ENCODE measurements at places on chromosomes 16 and 17.

- no peak for DNase-seq
These were observed 17.2 kb downstream of the SNTB2 start for GRCh38 chr16:69204172-69204571.

GRCh38 chr17:44124118-44124438, 637 bp upstream of the HDAC5 start:
- no peak for DNase-seq

DNA sequence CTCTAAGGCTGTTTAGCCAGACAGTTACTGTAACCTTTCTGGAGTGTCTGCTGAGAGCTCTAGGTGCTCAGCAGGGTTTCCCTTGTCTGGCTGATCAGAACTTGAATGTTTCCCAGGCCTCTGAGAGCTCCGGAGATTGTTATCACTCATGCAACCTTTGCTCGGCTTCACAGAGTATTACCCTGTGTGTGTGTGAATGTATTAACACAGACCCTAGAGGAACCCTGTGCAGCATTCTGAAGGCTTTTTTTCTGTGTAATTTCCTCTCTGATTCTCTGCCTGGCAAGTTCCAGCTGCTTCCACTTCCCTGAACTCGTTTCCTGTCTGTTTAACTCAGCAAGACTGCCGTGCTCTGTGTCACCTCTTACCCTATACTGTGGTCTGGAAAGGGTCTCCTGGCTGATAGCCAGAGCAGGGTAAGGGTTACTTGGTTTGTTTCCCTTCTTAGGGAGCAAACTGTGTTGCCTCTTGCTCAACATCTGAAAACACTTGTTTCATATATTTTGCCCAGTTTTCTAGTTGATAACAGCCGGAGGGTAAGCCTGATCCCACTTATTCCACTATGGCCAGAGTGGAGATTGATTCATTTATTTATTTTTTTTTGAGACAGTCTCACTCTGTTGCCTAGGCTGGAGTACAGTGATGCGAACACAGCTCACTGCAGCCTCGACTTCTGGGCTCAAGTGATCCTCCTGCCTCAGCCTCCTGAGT, 21.7 kb downstream of the PRMT7 start:
- DNase-seq, result peak; percentile 14

GRCh38 chr16:58421529-58421928, 29.3 kb downstream of the GINS3 start:
- DNase-seq, result no peak

GRCh38 chr16:53202398-53202797, 147.6 kb downstream of the CHD9 start:
- DNase-seq, result no peak

- no peak for DNase-seq
These were observed 25.1 kb upstream of the EIF1 start for GRCh38 chr17:41663451-41664171.

- DNase-seq, result no peak
These were observed 142.2 kb upstream of the HS3ST3A1 start for GRCh38 chr17:13743906-13744305.

GRCh38 chr17:557371-557770, 157.3 kb downstream of the VPS53 start:
- DNase-seq, result no peak

- DNase-seq, result no peak
These were observed 63.1 kb downstream of the SPAG9 start for GRCh38 chr17:51057534-51057933.

- no peak for DNase-seq
These were observed 40.4 kb upstream of the HELZ start for GRCh38 chr17:67285360-67285759.

DNA sequence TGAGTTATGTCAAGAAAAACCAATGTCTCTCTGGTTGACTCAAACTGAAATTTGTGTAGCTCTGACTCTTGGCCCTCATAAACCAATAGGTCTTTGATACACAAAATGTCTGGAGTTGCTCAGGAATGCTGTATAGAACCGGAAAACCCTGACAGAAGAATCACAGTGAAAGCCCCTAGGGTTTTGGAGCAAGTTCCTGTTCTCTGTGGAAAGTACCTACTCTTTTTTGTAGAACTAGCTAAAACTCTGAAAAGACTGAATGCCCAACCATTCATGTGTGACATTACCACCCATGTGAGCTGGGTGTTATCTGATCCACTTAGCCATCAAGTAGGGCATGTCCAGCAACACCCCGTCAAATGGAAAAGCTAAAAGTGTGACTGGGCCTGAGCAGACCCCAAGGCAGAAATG, 28.8 kb downstream of the CCL4 start:
- no peak for DNase-seq

DNA sequence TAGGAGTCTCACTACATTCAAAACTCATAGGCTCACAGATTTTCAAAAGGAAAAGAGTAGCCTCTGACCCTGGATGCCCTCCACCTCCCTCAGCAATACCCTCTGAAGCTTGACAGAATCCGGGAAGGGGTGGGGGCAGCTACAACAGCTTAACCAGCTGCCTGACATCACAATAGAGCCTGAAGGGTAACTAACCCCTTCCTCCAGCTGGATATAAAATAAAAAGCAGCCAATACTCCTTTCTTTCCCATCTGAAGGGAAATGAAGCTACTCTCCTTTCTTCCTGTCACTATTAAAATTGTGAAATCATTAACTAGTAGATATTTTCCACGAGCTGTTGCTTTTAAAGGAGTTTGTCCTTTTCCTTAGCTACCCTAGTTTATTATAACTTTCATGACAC, 24.0 kb downstream of the USP31 start:
- no peak for DNase-seq

DNA sequence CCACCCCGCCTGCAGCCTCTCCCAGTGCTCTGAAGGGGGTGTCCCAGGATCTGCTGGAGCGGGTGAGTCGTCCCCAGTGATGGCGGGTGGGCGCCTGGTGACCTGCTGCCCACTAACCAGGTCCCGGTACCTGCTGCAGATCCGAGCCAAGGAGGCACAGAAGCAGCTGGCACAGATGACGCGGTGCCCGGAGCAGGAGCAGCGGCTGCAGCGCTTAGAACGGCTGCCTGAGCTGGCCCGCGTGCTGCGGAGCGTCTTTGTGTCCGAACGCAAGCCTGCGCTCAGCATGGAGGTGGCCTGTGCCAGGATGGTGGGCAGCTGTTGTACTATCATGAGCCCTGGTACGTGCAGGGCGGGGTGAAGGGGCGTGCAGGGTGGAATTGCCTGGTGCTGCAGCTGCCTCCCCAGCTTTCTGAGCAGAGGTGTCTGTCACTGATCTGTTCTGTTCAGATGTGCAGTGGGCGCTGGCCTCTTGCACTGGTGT, 3.6 kb downstream of the CDT1 start:
- no peak for DNase-seq

DNA sequence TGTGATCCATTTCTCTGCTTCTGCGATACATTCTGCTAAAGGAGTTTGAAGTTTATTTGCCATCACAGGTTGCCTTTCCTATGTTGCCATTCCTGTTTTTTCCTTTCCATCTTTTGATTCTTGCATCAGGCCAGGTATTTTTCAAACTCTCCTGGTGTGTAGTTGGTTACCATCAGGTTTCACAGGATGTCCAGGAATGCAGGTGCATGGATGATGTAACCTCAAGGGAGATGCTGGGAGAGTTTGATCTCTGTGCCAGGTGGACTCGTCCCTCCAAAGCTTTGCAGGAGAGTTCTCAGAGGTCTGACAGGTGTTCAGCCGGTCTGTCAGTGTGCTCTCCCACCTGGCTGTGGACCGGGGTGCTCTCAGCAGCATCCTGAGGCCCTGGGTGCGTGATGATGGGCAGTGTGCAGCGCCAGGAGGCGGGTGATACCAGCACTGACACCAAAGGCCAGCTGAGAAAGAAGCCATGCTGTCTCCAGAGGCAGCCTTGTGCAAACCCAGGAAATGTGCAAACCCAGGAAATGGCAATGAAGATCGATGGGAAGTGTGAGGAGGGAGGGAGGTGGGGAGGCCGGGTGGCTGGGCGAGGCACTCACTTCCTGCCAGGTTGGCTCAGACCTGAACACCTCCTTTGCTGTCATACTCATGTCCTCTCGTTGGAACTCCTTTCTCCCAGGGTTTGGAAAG, 1.7 kb downstream of the ATP2C2 start:
- DNase-seq, result no peak

DNA sequence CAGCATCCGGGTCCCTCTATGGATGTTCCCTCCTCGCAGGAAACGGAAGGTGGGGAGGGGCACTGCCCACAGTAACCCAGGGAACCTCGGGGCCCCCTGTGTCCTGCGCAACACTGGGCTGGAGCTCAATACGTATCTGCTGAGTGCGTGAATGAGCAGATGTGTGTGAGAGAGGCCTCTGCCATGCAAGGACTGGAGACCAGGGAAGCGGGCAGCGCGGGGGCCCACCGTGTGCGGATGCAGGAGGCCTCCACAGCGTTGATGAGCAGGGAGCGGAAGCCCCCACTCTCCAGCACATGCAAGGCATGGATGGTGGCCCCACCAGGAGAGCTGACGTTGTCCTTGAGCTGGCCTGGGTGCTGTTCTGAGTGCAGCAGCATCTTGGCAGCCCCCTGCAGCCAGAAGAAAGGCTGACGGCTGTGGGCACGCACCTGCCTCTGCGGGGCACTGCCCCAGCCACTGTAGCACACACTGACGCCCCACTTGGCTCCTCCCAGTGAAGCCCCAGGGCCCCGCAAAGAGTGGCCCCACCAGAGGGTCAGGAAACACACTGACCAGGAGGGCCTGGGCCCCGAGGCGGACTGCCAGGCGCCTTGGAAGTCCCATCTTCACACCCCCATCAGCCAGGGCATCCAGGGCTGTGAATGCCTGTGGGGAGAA, 2.9 kb downstream of the PYCR1 start:
- DNase-seq, result no peak

GRCh38 chr16:46774743-46775177, 26.6 kb upstream of the MYLK3 start:
- no peak for DNase-seq

GRCh38 chr16:11224894-11225676, 30.9 kb downstream of the SOCS1 start:
- peak; percentile 82 for DNase-seq

DNA sequence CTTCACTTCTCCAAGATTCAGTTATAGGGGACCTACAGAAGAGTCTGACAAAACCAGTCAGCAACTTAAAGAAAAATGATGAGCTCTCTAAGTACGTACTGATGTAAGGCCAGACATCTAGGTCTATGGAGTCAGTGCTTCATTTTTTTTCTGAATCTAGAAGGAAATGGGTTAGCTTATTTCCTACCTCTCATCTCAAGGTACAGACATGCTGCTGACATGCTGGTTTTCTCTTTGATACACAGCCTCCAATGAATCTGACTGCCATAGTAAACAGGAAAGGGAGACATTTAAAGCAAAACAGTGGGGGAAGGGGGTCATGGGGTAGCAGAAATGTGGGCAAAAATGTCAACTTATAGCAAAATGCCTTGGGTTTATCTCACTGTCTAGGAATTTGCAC, 16.4 kb downstream of the CDR2 start:
- DNase-seq, result peak; percentile 50

GRCh38 chr16:87447323-87447722, 45.5 kb downstream of the ZCCHC14 start:
- no peak for DNase-seq

- DNase-seq, result no peak
These were observed 34.4 kb downstream of the WDR59 start for GRCh38 chr16:74950511-74950910.

DNA sequence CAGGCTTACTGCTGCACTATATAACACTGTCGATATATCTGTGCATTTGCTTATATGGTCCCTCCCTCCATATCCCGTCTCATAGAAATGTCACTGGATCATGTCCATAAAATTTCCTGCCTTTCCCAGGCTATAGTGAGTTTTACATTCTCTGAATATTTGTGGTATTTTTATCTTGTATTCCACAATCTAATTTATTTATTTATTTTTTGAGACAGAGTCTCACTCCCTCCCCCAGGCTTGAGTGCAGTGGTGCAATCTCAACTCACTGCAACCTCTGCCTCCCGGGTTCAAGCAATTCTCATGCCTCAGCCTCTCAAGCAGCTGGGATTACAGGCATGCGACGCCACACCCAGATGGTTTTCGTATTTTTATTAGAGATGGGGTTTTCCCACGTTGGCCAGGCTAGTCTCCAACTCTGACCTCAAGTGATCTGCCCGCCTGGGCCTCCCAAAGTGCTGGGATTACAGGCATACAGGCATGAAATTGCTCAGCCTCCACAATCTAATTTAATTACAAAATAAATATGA, 12.9 kb downstream of the TRIM37 start:
- DNase-seq, result no peak

GRCh38 chr16:66116163-66117002, 250.1 kb upstream of the CDH5 start:
- DNase-seq, result no peak

DNA sequence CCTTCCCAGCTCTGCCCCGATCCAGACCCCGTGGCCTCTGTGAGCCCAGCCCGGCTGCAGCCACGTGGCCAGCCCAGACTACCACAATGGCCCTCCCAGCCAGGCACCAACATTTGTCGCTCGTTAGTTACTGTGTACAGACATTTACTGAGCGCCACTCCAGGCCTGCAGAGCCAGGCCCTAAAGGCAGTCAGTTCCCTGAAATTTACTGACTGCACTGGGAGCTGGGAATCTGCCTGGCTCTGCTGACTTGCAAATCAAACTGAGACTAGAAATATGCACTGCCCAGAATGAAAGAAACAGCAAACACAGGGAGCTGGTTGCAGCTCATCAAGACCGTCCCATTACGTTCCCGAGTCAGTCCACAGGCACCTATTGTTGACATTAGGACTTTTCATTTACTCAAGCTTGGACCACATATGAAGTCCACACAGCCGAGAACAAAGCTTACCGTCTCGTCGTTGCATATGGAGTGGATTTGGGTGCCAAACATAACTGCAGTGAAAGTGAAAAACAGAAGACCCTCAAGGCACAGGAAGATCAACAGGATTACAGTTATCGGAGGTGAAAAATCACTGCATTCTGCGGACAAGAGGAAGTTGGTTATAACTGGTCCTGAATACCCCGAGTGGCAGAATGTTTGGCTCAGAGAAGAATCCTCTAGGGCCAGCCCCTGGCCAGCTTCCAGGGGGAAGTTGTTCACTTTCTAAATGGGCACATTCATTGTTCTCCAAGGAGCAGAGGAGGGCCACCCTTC, 34.5 kb downstream of the ZDHHC7 start:
- no peak for DNase-seq

DNA sequence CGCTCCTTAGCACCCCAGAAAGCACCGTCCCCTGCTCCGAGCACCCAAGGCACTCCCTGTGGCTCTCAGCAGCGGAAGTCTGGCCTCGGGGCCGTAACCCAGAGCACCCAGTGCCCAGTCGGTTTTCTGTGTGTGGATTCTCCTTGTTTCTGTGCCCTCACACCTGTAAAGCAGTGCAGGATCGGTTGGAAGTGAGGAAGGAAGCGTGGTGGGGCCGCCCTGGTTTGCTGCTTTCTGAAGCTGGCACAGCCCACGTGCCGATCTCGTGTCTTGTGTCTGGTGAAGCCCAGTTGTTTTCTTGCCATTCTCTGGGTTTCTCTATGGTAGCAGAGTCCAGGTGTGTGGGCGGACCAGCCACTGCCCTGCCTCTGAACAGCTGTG, 3.7 kb downstream of the ACSF3 start:
- no peak for DNase-seq
